ENCODE measurements at places on chromosomes 7 and 10.
A peak's percentile ranks its signal among the peaks of the same experiment; 100 is the strongest.

DNA sequence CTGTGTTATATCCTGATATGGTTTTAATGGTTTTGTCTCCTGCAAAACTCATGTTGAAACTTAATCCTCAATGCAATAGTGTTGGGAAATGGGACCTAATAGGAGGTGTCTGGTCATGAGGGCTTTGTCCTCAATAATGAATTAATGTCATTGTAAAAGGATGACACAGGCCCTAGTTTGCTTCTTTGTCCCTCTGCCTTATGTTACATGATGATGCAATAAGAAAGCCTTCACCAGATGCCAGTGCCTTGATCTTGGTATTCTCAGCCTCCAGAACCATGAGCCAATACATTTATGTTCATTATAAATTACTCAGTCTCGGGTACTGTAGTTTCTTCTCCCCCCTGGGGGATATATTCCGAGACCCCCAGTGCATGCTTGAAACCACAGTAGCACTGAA lies 1247.4 kb upstream of the SORCS1 start:
- DNase-seq = no peak

GRCh38 chr10:78224602-78225001 lies 190.9 kb downstream of the RPS24 start:
- no peak for DNase-seq

- peak; percentile 96 for DNase-seq
Observed at GRCh38 chr10:31032258-31033132, 830 bp upstream of the ZNF438 start.

DNA sequence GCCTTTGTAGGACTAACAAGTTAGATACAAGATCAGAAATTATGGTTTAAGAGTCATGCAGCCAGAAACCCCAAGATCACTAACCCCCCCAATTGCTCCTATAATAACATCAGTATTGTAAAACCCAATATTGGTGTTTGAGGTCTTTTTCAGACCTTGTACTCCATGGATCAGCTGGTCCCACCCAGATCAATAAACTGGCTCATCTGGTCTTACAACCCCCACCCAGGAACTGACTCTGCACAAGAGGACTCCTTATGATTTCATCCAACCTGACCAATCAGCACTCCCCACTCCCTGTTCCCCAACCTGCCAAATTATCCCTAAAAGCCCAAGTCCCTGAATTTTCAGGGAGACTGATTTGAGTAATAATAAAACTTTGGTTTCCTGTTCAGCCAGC lies 6.4 kb upstream of the GSAP start:
- no peak for DNase-seq

DNA sequence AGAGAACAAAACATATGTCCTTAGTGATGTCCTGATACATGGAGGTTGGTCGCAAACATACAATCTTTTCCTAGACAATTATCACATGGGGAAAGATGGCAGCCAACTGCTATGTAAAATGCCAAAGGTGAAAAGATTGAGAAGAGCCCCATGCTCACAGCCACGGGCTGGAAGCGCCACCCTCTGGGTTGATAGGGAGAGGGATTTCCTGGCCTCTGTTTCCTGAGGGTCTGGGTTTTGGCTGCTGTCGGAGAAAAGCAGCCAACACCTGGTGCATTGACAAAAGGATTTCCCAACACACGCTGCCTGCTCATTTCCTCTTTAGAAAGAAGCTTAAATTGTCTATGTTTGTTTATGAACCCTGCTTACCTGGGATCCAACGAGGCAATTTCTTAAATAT lies 43.8 kb downstream of the ITIH5 start:
- peak; percentile 12 for DNase-seq

DNA sequence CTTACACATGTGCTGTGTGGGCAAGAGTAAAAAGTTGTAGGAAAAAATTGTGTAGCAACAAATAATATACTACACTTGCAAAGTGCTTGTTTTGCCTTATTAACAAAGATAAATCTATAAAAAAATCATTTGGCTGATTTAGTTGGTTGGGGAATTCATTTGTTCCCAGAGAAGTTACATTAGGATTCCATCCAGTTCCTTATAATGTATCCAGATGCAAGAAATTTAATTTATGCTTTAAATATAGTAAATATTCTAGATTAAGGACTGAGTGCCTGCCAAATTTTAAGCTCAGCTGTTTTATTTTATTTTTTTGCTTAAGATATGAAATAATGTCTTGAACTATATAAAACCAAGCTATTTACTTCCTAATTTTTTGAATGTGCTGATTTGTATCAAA lies 1169.9 kb downstream of the NXPH1 start:
- no peak for DNase-seq

GRCh38 chr10:126022841-126023240 lies 126.5 kb downstream of the FANK1 start:
- no peak for DNase-seq

GRCh38 chr10:125817337-125817946 lies 5.6 kb downstream of the UROS start:
- DNase-seq = no peak

DNA sequence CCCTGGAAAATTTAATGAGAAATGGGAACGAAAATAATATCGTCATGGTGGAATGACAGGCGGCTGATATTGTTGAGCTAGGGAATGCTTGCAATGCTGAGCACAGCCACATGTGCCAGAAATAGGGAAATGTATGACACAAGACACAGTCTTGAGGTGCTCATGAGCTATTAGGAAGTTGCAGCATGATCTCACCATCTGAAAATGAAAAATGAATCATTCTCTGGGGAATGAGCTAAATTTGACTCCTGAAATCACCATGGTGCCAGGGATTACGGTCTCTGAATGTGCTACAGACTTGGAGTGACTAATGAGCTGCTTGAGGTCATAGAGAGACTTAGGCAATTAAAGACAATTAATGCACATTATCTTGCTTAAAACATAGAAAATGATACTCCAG lies 845.0 kb downstream of the CNTNAP2 start:
- DNase-seq = no peak

GRCh38 chr10:97199152-97199551 lies 13.4 kb upstream of the SLIT1 start:
- no peak for DNase-seq

DNA sequence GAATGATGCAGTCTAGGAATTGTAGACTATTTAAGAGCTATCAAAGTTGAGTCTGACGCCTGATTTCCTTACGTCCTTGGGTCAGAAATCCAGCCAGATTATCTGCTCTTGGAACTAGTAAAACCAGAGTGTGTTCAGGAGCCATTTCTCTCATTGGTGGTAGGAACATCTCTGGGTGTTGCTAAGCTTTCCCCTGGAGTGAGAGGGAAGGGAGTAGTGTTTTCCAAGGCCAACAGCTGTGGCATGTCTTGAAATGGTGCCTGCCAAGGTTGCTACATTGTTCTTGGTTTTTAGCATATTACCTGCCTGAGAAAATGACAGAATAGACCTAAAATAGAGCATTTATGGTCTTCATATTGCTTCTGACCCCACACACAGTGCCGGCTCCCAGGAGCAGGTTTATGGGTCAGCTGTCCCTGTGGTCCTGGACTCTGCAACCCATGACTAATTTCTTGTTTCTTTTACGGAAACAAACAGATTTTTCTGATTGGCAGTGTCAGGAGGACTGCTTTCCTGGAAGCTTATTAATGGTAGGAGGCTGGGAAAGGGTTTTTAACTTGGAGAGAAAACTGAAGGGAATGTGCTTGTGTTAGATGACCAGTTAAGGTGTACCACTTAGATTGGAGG lies 17.5 kb downstream of the GBF1 start:
- no peak for DNase-seq

DNA sequence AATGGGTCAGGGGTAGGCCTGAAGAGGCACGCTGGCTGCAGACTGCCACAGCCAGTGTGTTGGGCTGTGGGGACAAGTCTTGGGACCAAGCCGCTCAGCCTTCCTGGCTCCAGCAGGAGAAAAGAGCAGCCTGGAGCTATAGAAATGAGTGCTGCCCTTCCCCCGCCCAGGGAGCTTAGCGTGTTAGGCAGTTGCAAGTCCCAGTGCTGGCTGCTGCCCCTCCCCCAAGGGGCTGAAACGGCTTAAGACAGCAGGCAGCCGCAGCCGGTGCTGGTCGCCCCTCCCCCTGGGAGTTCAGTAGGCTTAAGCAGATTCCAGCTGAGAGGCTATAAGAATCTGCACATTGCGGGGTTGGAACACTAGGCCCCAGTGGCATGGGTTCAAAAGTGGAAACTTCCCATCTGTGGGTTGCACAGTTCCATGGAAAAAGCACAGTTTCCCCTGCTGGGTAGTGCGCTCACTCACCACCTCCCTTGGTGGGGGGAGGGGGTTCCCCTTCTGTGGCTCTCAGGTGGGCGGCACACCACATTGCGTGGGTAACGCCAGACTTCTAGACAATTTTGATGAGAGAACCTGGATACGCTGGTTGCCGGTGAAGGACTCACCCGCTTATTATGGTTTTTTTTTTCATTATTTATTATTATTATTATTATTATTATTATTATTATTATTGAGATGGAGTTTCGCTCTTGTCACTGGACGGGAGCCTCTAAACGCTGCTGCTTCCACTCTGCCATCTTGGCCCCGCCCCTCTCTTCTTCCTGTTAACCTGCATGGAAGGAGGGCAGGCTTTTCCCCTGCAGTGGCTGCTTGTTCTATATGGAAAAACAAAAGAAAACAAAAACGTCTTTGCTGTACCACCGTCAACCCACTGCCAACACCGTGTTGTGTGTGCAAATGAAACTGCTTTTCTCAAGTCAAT lies 151.1 kb downstream of the CXCL12 start:
- DNase-seq = no peak

DNA sequence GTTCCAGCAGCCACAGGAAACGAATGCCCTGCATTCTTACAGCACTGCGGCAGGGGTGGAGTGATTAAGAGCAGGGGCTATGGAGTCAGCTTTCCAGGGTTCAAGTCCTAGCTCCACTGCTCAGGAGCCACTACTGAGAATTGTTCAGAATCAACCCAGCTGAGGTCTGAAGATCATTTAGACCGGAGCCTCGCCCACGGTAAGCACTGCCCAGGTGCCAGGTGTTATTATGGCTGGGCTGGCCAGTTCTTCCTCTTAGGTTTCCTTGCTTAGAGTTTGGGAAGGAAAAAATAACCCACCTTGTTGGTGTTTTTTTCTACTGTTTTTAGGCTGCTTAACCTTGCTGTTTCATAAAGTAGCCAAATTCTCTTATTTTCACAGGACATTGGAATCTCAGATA lies 4.8 kb upstream of the FIGNL1 start:
- no peak for DNase-seq

DNA sequence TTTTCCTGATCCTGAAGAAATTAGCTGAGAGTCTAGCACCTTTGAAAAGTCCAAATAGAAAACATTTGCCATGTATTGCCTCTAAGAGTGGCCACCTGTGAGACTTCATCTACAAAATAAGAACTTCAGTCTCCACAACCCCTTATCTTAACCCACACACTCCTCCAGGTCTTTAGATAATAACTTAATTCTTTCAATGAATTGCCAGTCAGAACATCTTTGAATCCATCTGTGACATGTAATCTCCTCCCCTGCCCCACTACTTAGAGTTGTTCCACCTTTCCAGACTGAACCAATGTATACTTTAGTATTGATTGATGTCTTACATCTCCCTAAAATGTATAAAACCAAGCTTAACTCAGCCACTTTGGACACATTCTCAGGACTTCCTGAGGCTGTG lies 84.4 kb upstream of the FAM171A1 start:
- DNase-seq = no peak

- no peak for DNase-seq
Observed at GRCh38 chr10:112215342-112215774, 31.8 kb upstream of the GPAM start.

DNA sequence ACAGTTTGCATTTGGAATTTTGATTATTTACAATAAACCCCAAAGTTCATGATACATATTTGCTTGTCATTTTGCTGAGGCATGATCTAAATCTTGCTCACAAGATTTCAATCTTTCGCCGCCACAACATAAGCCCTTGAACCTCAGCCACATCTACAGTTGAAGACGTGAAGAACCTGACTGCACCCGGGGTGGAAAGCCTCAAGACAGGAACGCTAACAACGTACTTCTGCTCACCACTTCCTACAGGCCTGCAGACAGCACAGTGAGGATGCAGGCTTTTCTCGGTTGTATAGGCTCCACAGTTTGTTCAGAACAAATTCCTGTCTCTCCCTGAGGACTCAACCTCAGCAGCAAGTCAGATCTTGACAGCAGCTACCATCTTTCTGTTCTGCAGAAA lies 393.8 kb upstream of the PRKCQ start:
- no peak for DNase-seq

GRCh38 chr10:89738551-89739209 lies 37.3 kb downstream of the KIF20B start:
- DNase-seq = no peak

DNA sequence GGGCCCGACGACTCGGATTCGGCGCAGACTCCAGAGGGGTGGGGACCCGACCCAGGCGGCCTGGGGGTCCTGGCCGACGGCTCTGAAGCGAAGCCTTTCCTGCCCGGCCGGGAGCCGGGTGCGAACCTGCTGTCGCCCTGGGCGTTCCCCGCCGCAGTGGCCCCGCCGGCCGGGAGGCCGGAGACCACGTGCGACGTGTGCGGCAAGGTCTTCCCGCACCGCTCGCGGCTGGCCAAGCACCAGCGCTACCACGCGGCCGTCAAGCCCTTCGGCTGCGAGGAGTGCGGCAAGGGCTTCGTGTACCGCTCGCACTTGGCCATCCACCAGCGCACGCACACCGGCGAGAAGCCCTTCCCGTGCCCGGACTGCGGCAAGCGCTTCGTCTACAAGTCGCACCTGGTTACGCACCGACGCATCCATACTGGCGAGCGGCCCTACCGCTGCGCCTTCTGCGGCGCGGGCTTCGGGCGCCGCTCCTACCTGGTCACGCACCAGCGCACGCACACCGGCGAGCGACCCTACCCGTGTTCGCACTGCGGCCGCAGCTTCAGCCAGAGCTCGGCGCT lies 15.4 kb downstream of the ZNF316 start:
- no peak for DNase-seq

DNA sequence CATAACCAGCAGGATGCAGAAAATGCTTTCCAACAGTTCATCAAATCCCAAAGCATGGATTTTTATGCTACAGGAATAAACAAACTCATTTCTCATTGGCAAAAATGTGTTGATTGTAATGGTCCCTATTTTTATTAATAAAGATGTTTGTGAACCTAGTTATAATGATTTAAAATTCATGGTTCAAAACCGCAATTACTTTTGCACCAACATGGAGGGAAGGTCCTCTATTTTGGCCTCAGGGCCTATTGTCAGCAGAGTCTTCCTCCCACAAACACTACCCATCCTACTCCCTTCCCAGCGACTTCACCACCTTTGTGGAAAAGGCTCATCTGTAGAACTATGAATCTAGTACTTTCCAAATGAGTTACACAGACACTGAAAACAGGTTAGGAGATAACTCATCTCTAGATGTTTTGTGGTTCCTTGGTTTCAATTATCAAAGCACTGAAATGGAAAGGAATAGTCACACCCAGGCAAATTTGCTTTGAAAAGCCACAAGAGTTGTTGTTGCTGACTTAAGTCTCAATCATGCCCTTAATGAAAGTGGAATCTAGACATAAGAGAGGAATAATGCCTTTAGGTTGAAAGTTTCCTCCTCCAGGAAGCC lies 59.4 kb upstream of the FRMD4A start:
- peak; percentile 26 for DNase-seq

- DNase-seq = no peak
Observed at GRCh38 chr10:31000071-31000782, 31.4 kb downstream of the ZNF438 start.

- DNase-seq = no peak
Observed at GRCh38 chr10:69382382-69383117, 34.2 kb downstream of the TACR2 start.

GRCh38 chr10:127993056-127993690 lies 86.3 kb downstream of the PTPRE start:
- DNase-seq = no peak

- no peak for DNase-seq
Observed at GRCh38 chr7:2567679-2568278, 9.0 kb downstream of the IQCE start.

All from activated naive CD8-positive, alpha-beta T cell treated with anti-CD3 and anti-CD28 coated beads, Interleukin-2, amount 50 U/mL, for 24 hours (primary cell).